ENCODE measurements at places on chromosomes 2 and 18.
A peak's percentile ranks its signal among the peaks of the same experiment; 100 is the strongest.

DNA sequence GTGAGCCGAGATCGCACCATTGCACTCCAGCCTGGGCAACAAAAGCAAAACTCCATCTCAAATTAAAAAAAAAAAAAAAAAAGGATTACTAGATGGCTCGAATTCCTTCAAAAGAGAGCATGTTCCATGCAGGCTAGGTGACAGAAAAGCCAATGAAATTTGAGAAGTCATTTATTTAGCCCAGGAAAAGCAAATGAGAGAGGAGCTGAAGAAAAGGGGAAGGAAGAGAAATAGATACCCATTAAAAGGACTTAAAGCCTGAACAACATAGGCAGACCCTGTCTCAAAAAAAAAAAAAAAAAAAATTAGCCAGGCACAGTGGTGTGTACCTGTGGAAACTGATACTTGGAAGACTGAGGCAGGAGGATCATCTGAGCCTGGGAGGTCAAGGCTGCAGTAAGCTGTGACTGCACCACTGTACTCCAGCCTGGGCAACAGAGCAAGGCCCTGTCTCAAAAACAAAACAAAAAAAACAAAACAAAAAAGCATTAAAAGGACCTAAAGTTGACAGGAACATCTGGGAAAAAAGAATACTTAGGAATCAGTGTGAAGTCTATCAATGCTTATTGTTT is 11.1 kb downstream of the SEPTIN10 start:
- no peak for DNase-seq

GRCh38 chr18:52334896-52335295 is 5.1 kb upstream of the DCC start:
- no peak for DNase-seq

- no peak for DNase-seq
Observed at GRCh38 chr2:30541680-30542079, 94.6 kb downstream of the LCLAT1 start.

- DNase-seq = no peak
Observed at GRCh38 chr18:76252880-76253279, 242.2 kb downstream of the ZNF516 start.

- DNase-seq = no peak
Observed at GRCh38 chr18:61955644-61956043, 62.8 kb upstream of the RNF152 start.

DNA sequence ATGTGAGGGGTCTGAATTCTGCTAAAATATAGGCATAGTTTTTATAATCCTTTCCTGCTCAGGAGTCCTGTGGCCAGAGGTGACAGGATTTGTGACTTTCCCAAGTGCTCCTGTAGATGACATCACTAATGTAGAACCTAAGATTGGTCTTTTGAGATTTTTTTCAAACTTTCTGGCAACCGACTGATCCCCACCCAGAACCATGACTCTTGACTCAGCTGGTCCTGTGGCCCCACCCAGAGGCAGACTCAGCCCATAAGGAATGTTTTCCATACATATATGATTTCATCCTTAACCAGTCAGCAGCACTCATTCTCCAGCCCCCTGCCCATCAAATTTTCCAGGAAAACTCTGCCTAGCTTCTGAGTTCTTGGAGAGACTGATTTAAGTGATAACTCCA is 46.8 kb downstream of the COMMD1 start:
- no peak for DNase-seq

- no peak for DNase-seq
Observed at GRCh38 chr2:97966545-97967215, 29.1 kb downstream of the TMEM131 start.

DNA sequence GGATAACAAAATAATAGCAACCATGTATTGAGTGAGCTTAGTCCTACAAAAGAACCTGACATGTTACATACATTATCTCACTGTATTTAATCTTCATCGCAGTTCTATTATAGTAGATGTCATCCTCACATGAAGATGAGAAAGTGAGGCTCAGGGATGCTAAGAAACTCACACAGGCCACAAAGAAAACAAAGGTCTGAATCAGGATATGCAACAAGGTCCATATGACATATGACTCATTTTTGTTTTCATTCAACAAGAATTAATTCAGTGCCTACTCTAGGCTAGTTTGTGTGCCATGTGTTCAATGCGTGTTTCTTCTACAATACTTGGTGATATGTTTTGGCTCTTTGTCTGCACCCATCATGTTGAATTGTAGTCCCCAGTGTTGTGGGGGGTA is 219.7 kb upstream of the EPHA4 start:
- DNase-seq = no peak

DNA sequence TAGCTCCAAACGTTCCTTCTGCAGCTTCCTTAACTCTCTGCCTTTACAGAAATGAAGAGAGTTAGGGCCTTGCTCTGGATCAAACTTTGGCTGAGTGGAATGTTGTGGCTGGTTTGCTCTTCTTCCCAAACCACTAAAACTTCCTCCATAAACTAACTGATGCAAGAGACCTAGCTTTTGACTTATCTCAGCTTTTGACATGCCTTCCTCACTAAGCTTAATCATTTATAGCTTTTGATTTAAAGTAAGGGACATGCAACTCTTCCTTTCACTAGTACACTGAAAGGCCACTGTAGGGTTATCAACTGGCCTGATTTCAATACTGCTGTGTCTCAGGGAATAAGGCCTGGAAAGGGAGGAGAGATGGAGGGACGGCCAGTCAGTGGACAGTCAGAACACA is 8.3 kb downstream of the PXDN start:
- DNase-seq = no peak

GRCh38 chr2:61710711-61711110 is 143.1 kb downstream of the FAM161A start:
- DNase-seq = no peak

- peak; percentile 72 for DNase-seq
Observed at GRCh38 chr2:27615316-27615715, 13.5 kb downstream of the CCDC121 start.

Data from NCI-H2171 (cell line).